ENCODE measurements at places on chromosomes 1 and 21.

- no peak for DNase-seq
Observed at GRCh38 chr1:152024223-152024622, 12.6 kb downstream of the S100A11 start.

DNA sequence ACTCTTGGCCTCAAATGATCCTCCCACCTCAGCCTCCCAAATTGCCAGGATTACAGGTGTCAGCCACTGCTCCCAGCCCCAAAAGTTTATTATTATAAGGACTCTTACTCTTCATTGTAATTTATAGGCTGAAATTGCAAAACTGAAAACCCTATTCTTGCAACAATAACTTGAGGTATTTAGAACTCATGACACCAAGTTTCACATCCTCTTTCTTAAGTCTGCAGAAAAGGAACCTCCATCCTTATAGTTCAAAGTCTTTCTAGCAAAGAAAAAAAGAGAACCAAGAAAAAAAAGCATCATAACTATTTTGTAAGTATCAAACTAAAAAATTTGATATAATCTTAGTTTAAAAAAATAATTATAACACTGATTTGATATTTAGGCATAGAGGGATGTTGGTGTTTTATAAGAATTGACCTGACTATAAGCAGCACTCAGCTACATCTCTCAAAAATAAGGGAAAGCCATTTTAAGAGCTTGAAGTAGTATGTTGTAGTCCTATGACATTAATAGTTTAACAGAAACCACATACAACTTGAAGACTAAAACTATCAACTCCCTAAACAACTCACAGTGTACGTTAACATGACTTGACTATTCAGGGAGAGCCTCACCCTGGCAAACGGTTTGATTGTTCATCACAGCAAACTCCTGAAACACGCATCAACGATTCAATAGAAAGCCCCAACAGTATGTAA is 122.4 kb downstream of the AKT3 start:
- no peak for DNase-seq

GRCh38 chr1:155048449-155049334 is 2.4 kb upstream of the ADAM15 start:
- no peak for DNase-seq

DNA sequence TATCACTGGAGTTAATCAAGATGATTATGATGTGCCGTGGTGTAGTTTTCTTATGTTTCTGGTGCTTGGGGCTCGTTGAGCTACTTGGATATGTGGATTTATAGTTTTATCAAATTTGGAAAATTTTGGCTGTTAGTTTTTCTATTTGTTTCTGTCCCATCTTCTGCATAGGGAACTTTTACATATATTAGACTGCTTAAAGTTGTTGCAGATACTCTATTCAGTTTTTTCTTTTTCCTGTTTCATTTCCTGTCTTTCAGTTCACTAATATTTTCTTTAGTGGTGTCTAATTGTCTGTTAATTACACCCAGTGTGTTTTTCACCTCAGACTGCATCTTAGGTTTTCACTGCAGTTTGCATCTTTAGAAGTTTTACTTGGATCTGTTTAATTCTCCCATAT is 247.7 kb downstream of the CAMTA1 start:
- DNase-seq, result no peak

- DNase-seq, result no peak
Observed at GRCh38 chr1:35524106-35524505, 33.1 kb downstream of the KIAA0319L start.

Data from stimulated activated CD8-positive, alpha-beta memory T cell treated with anti-CD3 and anti-CD28 coated beads, Interleukin-7, amount 100 ng/mL, for 24 hours (primary cell).